T1000 (cell line): ENCODE measurements at places on chromosomes 16 and 17.

DNA sequence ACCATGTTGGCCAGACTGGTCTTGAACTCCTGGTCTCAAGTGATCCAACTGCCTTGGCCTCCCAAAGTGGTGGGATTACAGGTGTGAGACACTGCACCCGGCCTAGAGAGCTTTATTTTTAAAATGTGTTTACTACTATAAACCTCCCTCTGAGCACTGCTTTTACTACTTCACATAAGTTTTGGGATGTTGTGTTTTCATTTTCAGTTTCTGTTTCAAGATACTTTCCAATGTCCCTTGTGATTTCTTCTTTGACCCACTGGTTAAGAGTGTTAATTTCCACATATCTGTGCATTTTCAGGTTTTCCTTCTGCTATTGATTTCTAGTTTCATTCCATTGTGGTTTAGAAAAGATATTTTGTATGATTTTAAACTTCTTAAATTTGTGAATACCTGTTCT lies 74.4 kb downstream of the NETO2 start:
- no peak for DNase-seq

GRCh38 chr16:75007443-75007842 lies 8.6 kb downstream of the ZNRF1 start:
- no peak for DNase-seq

DNA sequence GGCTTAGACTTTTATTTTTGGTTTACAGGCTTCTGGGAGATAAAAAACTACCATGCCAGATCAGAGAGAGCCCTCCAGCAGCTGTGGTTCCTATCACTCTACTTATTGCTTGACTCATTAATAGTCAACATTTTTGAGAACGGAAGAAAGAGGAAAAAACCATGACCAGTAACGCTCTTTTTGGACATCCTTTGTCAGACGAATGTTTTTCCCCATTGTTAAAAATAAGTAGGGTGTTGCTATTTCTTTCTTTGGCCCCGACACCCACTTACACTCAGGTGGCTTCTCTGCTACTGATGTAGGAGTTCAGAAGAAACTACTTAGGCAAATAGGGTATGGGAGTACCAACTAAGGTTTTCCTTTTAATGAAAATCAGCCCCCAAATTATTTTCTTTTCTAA lies 27.5 kb downstream of the TVP23A start:
- no peak for DNase-seq

GRCh38 chr17:62774338-62774737 lies 33.8 kb downstream of the MARCHF10 start:
- DNase-seq: no peak

- peak; percentile 43 for DNase-seq
Measured at GRCh38 chr16:82070656-82071369, 35.8 kb downstream of the HSD17B2 start.

- no peak for DNase-seq
Measured at GRCh38 chr16:76653390-76654026, 376.3 kb downstream of the CNTNAP4 start.

DNA sequence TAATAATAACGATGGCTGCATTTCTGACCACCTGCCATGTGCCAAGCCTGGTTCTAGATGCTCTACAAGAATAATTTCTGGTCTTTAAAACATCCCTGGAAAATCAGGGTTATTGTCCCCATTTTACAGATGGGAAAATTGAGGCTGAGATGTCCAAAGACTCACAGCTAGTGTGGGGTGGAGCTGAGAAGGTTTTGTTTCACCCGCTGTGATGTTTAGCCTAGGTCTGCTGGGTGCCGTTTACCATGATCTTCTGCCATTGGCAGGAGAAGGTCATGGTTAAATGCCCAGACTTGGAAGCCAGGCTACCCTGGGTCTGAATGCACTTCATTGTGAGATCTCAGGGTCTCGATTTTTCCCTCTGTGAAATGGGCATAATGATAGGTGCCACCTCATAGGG lies 159.1 kb upstream of the PLCG2 start:
- no peak for DNase-seq

DNA sequence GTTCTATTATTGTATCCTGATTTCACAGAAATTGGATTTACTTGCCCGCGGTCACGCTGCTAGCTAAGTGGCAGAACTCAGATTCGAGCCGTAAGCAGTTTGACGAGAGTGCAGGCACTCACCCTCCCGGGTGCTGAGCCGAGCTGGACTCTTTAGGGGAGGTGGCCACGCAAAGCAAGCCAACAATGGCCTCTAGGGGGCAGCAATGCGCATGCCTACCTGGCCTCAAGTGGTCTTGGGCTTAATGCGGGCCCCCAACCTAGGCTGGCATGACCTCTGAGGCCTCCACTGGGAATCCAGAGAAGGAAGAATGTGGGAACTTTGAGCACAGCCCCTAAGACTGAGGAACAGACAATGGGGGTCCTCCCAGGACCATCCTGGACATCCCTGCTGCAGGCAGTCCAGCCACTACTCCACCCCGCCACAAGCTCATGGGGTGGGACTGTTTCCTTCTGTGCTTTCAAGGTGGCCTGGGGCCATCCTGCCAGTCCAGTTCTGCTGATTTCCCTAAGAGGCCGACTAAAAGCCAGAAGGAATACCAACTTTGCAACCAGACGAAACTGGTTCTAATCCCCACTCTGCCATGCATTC lies 276.5 kb downstream of the XYLT1 start:
- DNase-seq: no peak

DNA sequence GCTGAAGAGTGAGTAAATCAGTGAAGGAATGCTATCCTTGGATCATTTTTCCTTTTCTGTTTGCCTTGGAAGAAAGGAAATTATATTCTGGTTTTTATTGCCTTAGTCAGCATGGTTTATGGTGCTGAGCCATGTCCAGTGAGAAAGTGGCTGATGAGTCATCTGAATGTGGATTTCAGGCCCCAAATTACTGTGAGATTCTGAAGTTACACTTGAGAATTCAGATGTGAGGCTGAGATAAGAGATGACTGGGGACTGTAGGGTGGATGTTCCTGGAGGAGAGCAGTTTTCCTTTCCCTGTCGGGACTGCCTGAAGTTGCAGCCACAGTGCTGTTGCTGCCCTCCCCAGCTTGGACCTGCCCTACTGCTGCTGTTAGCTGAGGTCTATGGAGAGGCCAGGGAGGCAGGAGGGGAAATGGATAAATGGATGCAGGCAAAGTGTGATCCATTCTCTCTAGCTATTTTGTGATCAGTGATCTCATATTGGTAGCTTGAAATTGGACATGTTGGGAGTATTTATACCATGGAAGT lies 4.2 kb upstream of the MAP3K14 start:
- peak; percentile 82 for DNase-seq

DNA sequence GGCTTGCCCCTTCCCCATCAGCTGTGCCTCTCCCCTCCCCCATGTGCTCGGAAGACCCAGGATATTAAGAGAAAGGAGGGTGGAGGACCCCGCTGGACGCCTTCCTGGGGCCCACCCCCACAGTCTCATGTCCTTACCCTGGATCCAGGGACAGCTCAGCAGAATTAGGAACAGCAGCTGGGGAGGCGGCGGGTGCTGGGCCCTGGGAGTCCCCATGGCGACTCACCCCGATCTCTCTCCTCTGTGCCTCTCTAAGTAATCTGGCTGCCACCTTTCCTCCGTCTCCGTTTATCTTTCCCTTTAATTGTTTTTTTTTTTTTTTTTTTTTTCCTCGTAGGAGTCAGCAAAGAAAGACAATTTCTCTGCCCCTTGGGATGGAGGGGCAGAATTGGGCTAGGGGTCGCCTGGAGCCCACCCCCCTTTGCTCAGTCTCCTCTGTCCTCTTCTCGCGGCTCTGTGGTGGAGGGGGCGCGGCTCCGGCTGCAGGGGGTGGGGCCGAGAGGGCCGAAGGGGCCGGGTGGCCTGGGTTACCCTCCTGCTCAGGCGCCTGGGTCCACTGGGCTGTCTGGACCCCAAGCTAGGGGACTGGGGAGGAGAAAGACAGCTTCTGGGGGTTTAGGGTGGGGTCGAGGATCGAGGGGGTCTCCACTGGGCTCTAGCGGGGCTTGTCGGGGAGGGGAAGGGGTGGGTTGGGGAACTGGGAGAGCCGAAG lies 390 bp downstream of the SEZ6L2 start:
- DNase-seq: no peak

DNA sequence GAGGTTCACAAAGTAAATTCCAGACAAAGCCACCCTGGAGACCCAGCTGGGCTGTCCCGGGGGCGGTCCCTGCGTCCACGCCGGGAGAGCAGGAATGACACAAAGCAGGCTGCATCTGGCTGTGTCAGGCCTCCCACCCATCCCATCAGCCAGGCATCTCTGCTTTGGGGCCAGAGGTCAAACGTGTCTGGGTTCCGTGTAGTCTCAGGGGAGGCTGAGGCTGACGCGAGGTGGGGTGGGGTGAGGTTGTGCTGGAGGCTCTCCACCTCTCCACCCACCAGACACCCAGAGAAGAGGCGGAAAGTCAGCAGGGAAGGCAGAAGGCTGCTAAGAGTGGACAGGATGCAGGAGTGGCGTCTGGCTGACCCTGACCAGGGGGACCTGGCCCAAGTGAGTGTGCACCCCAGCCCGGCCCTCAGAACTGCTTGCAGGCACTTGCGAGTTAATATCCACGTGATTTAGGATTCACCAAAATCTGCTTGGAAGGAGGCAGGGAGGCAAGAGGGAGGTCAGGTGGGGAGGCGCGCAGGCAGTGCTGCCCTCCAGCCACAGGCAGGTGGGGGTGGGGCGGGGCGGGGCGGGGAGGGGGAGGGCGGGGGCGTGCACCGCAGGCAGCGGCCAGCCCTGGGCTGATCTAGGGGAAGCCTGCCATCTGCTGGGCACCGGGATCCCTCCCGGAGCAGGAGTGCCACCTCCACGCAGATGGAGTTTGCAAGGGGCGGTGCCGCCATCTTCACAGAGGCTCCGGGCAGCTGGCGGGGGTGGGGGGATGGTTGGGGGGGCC lies 44.3 kb downstream of the TBC1D16 start:
- peak; percentile 57 for DNase-seq

- DNase-seq: no peak
Measured at GRCh38 chr16:87938412-87938949, 2.2 kb upstream of the CA5A start.

DNA sequence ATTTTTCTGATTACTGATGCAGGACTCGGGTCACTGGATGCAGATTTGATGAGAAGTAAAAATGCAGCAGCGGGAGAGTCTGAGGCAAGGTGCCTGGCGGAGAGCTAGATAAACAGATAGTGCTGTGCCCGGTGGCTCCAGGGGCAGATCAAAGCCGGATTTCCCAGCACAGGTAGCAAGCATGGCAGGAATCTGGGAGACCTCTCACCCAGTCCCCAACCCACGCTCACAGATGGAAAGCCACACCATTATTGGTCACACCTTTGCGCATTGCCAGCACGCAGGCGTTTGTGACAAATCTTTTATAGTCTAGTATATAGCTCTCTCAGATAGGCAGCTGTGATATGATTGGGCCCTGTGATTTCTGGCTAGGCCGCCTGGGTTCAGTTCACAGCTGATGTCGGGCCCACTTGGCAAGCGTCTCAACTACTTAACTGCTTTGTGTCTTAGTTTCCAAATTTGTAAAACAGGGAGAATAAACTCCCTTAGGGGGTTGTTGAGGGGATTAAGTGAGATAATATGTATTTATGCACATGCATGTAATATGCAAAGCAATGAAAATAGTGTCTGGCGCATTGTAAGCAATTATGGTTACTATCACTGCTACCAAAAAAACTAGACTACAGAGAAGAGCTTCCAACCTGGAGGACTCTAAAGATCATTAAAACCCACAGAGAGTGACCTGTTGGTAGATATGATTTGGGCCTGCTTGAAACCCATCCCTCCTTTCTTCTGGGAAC lies 42.0 kb upstream of the NFAT5 start:
- DNase-seq: no peak

DNA sequence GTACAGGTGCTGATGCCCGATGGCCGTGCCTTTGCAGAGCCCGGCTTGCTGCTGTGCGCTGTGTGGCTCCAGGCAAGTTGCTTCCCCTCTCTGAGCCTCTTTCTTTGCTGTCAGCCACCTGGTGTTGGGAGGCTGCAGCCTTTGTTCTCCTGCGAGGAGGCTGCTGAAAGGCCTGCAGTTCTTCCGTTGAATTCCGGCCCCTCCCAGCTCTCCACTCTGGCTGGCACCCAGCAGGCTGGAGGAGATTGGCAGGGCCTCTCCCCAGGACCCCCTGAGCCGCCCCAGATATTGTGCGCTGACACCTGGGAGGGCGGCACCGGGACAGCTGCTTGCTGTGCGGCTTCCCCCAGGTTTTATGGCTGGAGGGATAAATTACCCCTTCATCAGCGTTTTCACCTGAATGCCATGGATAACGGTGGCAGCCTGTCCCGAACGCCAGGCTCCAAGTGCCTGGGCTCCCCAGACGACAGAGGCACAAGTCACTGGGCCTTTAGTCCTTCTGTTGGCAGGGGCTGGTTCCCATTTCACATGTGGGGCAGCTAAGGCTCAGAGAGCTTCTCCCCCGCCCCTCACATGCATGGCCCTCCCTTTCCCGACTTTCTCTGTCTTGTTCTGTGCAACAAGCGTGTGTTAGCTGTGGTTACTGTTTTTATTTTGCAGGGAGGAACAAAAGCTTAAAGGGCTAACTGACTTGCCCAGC lies 35.1 kb upstream of the GSE1 start:
- no peak for DNase-seq

DNA sequence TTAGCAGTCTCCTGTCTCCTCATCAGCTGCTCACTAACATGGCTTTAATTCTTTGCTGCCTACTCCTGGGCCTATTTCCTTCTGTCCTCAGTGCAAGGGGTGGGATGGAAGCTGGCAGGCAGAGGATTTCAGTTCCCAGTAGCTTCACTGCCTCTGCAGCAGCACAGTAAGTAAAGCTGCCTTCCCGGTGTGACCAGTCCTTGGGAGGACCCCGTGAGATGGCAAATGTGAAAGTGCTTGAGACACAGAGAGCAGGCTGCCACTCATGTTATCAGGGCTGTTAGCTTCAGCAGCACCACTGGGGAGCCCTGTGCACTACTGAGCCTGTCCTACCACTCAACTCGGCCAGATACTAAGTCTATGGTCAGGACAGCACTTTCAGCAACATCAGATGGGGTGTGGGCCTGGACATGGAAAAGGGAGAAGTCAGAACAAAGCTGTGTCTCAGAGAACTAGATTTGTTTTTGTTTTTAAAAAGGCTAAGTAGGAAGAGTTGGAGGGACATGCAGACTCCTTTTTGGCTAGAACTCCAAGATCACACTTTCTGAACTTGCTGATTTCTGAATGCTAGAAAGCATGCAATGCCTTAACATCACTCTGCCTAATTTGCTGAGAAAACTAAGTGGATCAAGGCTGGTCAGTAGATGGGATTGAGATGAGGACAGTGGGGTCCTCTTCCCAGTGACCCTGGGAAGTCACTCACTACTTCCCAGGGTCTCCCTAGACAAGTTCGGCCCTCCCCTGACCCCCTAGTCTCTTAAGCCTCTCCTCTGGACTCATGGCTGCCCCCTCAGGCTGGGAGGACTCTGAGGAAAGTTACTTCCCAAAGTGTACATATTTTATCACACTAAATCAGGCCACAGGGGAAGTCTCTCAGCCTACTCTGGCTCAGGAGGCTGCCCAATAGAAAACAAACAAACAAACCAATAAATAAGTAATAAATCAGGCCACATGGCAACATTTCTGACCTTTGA lies 1.1 kb downstream of the ACSF2 start:
- no peak for DNase-seq
